H7 (cell line): ENCODE measurements at places on chromosomes 5 and 9. TPM values are rescaled to one million over a fixed set of nuclear protein-coding genes. Genes with fewer than 3 reads are reported as not detected.

Gene SLC4A9
- total RNA-seq, result 0.33 TPM in 1 of 2 replicates, not detected in the other

Gene PCDHA12
- 1.9 and 2.3 TPM in 2 replicates for total RNA-seq

Gene APBA1
- total RNA-seq, result 0.52 and 0.81 TPM in 2 replicates

Gene CCL27
- 0.10 and 0.41 TPM in 2 replicates for total RNA-seq

Gene CDKN2B-AS1
- total RNA-seq, result 0.07 TPM in 1 of 2 replicates, not detected in the other
